B cell (primary cell): ENCODE measurements at places on chromosomes 12 and 14. TPM values are rescaled to one million over a fixed set of nuclear protein-coding genes. Genes with fewer than 3 reads are reported as not detected.

DNA sequence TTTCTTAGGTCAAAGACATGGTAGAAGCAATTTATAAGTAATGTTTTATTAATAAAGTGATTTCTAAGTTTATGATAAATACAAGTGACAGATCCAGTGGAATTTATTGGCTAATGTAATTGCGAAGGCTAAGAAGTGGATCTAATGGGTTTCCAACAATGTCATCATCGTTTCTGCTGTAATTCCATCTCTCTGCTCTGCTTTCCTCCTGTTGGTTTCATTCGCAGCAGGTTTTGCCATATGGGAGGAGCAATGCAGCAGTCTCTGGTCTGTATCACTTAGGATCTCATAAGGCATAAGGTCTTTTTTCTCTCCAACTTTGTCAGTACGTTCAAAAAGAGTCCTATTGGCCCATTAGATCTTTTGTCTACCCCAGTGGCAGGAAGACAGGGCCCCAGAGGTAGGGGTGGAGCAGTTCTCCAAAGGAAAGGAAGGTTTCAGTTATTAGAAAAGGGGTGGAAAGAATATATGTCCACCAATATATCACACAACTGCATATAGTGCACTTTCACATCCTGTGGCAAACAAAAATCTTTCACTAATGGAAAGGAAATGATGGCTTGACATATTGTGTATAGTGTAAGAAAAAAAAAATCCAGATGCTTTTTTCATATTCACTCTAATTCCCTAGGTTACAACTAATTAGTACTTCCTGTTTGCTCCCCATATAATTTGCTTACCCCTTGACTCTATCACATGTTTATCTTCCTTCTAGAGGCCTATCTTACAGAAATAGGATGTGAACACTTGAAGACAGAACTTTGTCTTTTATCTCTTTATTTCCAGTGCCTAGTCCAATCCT, 451.3 kb downstream of the ZFP36L1 start:
- DNase-seq, result no peak
- H3K27me3 ChIP-seq, result no peaks in the 10 kb centered on the region
- no peaks in the 10 kb centered on the region for H3K36me3 ChIP-seq
- no peak overlapping the region for H3K27ac ChIP-seq
- no peak overlapping the region for H3K4me3 ChIP-seq
- H3K4me1 ChIP-seq, result peaks cover 43% of the 10 kb centered on the region

GRCh38 chr14:95523051-95523814, 6.8 kb upstream of the SYNE3 start:
- H3K4me1 ChIP-seq, result peaks cover 31% of the 10 kb centered on the region
- no peak for DNase-seq
- no peaks in the 10 kb centered on the region for H3K27me3 ChIP-seq
- H3K4me3 ChIP-seq, result no peak overlapping the region

DNA sequence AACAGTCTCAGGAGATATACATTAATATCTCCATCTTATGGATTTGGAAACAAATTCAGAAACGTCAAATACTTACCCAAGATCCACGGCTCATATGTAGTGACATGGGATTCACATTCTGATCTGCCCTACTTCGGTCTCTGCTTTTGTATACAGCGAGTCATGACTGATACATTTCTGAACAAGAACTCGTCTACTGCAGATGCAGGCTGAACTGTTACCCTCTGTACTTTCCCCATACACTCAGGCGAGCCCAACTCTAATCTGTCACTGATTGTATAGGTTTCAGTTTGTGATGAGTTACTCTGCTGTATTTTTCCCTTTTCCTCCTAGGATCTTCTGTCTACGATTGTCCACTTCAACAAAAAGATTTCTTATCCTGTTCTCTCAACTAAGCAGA, 441.6 kb downstream of the CCDC91 start:
- no peak for DNase-seq
- H3K36me3 ChIP-seq, result no peaks in the 10 kb centered on the region
- no peak overlapping the region for H3K27ac ChIP-seq

DNA sequence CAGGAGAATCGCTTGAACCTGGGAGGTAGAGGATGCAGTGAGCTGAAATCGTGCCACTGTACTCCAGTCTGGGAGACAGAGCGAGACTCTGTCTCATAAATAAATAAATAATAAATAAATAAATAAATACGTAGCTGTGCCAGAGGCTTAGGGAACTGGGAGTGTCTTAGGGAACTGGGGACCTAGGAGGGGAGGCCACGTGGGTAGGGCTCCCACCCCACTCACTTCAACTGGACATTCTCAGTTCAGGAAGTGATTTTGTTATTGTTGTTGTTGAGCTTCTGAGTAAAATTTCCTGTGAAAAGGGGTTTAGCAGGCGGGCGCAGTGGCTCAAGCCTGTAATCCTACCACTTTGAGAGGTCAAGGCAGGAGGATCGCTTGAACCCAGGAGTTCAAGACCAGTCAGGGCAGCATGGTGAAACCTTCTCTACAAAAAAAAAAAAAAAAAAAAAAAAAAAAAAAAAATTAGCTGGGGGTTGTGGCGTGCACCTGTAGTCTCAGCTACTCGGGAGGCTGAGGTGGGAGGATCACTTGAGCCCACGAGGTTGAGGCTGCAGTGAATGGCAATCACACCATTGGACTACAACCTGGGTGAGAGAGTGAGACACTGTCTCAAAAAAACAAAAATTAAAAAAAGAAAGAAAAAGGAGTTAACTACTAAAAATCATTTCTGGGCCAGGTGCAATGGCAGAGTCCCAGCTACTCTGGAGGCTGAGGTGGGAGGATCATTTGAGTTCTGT, 19.0 kb upstream of the ANKRD9 start:
- DNase-seq, result no peak
- no peaks in the 10 kb centered on the region for H3K36me3 ChIP-seq
- no peaks in the 10 kb centered on the region for H3K27me3 ChIP-seq
- H3K4me1 ChIP-seq, result peaks cover 28% of the 10 kb centered on the region
- no peak overlapping the region for H3K27ac ChIP-seq
- no peak overlapping the region for H3K4me3 ChIP-seq

- H3K27me3 ChIP-seq, result no peaks in the 10 kb centered on the region
- no peak overlapping the region for H3K27ac ChIP-seq
- DNase-seq, result no peak
Measured at GRCh38 chr14:101102875-101103274, 199.4 kb upstream of the RTL1 start.

- no peak overlapping the region for H3K27ac ChIP-seq
- peaks cover 2% of the 10 kb centered on the region for H3K4me1 ChIP-seq
- DNase-seq, result no peak
- H3K4me3 ChIP-seq, result no peak overlapping the region
Measured at GRCh38 chr12:98485792-98486340, 29.5 kb upstream of the TMPO start.

GRCh38 chr12:45425426-45425825, 209.5 kb downstream of the ANO6 start:
- DNase-seq, result no peak
- no peaks in the 10 kb centered on the region for H3K4me1 ChIP-seq
- H3K27ac ChIP-seq, result no peak overlapping the region
- peaks cover 12% of the 10 kb centered on the region for H3K36me3 ChIP-seq
- H3K27me3 ChIP-seq, result no peaks in the 10 kb centered on the region
- H3K4me3 ChIP-seq, result no peak overlapping the region

LRRC10 gene
- not detected in 2 replicates for total RNA-seq

IFI27 gene
- total RNA-seq, result 0.27 and 0.81 TPM in 2 replicates
